Activated CD8-positive, alpha-beta memory T cell treated with anti-CD3 and anti-CD28 coated beads, Interleukin-2, amount 10 ng/mL, durations not matched to agents 7 days and 5 days (primary cell): ENCODE measurements at places on chromosomes 12 and 14. TPM values are rescaled to one million over a fixed set of nuclear protein-coding genes. Genes with fewer than 3 reads are reported as not detected.

The DLGAP5 gene
- 116 TPM for total RNA-seq

The RHOJ gene
- not detected for total RNA-seq

The GPR132 gene
- total RNA-seq = 49.4 TPM

The RFC5 gene
- 55.7 TPM for total RNA-seq

The FOXJ2 gene
- total RNA-seq = 17.9 TPM

The MUCL1 gene
- total RNA-seq = not detected

The P2RX2 gene
- total RNA-seq = not detected

The TAS2R42 gene
- total RNA-seq = not detected

The TNFAIP2 gene
- 2.1 TPM for total RNA-seq

The ENDOU gene
- not detected for total RNA-seq

The TMEM229B gene
- 5.1 TPM for total RNA-seq

The FGF23 gene
- total RNA-seq = not detected

The RIPK3 gene
- total RNA-seq = 29.4 TPM

The OR4E2 gene
- total RNA-seq = not detected

The LYZ gene
- 0.21 TPM for total RNA-seq

The KMT2D gene
- 107 TPM for total RNA-seq
